ENCODE measurements at places on chromosomes 5 and 9. TPM values are rescaled to one million over a fixed set of nuclear protein-coding genes. Genes with fewer than 3 reads are reported as not detected.

The CDH9 gene
- not detected for polyA plus RNA-seq

The SLC22A4 gene
- polyA plus RNA-seq: 0.16 TPM

The SLC23A1 gene
- polyA plus RNA-seq: 0.01 TPM

The GLRA1 gene
- polyA plus RNA-seq: not detected

The SMIM33 gene
- polyA plus RNA-seq: not detected

The SLC4A9 gene
- 0.20 TPM for polyA plus RNA-seq

The FBN2 gene
- 0.09 TPM for polyA plus RNA-seq

The EIF4E1B gene
- not detected for polyA plus RNA-seq

The FBP2 gene
- polyA plus RNA-seq: not detected

The GMCL2 gene
- not detected for polyA plus RNA-seq

The WWC1 gene
- polyA plus RNA-seq: 55.2 TPM

The NR2F1 gene
- polyA plus RNA-seq: 2.2 TPM

The TAL2 gene
- not detected for polyA plus RNA-seq

The ACTBL2 gene
- not detected for polyA plus RNA-seq

The PCDHGB6 gene
- 0.92 TPM for polyA plus RNA-seq

The GPRIN1 gene
- polyA plus RNA-seq: 0.72 TPM

The C5orf58 gene
- not detected for polyA plus RNA-seq

The INSL4 gene
- polyA plus RNA-seq: not detected

The CCDC192 gene
- polyA plus RNA-seq: not detected

The ANKRD33B gene
- 1.3 TPM for polyA plus RNA-seq

The DRD1 gene
- 0.02 TPM for polyA plus RNA-seq

The SREK1IP1 gene
- polyA plus RNA-seq: 17.8 TPM

The TMEM203 gene
- polyA plus RNA-seq: 21.6 TPM

The CDK7 gene
- polyA plus RNA-seq: 37.4 TPM

The CCDC180 gene
- polyA plus RNA-seq: 0.51 TPM

The PRR16 gene
- 0.38 TPM for polyA plus RNA-seq

The ANKRD55 gene
- 0.06 TPM for polyA plus RNA-seq

The NMUR2 gene
- polyA plus RNA-seq: 0.06 TPM

The ITGA2 gene
- polyA plus RNA-seq: 3.7 TPM

The CDK5RAP2 gene
- 20.4 TPM for polyA plus RNA-seq

The SMARCA2 gene
- polyA plus RNA-seq: 18.6 TPM

The CBY3 gene
- 0.12 TPM for polyA plus RNA-seq

The ZNF883 gene
- 1.5 TPM for polyA plus RNA-seq

The ZCCHC10 gene
- polyA plus RNA-seq: 22.0 TPM

The PLAC8L1 gene
- not detected for polyA plus RNA-seq

The GPR150 gene
- polyA plus RNA-seq: not detected
